ENCODE measurements at places on chromosomes 1 and 21. TPM values are rescaled to one million over a fixed set of nuclear protein-coding genes. Genes with fewer than 3 reads are reported as not detected.

CTNNBIP1 gene
- total RNA-seq = 20.1 TPM

DNA sequence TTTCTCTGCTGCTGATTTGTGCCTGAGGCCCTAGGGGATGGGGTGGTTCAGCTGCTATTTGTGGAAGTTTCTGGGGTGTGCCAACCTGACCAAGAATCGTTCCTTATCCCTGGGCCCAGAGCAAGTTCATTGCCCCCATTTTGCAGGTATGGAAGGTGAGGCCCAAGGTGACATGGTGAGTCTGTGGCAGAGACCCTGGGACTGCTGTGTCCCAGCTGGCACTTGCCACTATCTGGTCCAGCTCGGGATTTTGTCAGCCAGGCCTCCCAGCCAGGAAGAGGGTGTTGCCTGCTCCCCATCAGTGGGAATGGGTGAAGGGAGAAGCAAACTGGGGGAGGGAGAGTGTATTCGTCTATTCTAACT, 18.9 kb upstream of the LRP8 start:
- peak; percentile 1 for DNase-seq

DNA sequence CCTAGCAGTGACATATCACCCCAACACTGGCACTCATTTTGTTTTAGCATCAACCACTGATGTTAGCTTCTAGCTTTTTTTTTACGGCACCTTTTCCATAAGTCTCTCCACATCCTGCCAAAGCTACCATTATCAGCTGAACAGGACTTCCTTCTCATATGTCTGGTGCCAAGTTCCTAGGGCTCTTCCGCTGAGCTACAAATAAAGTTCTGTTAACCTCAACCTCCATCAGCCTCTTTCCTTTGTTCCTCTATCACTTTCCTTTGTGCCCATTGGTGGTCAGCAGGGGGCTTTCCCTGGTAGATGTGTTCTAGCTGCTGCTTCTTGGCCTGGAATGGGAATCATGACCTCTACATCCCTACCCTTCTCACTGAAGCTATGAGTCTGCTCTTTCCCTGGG, 163.8 kb downstream of the FAF1 start:
- no peak for DNase-seq

- no peak for DNase-seq
These were observed 124.4 kb downstream of the TOMM20 start for GRCh38 chr1:235004276-235004675.

GRCh38 chr1:11938722-11939526, 4.4 kb downstream of the PLOD1 start:
- no peak for DNase-seq

- DNase-seq = no peak
These were observed 32.9 kb downstream of the CD58 start for GRCh38 chr1:116537898-116538297.
